Spleen (tissue), 13 donors: ENCODE measurements at places on chromosomes 1 and 21. TPM values are rescaled to one million over a fixed set of nuclear protein-coding genes. Genes with fewer than 3 reads are reported as not detected.

GRCh38 chr1:212430955-212431394 lies 1.7 kb upstream of the NENF start:
- peaks cover 4% of the 10 kb centered on the region for H3K4me1 ChIP-seq
- no peaks in the 10 kb centered on the region for H3K27me3 ChIP-seq
- no peaks in the 10 kb centered on the region for H3K36me3 ChIP-seq
- no peak overlapping the region for H3K4me3 ChIP-seq
- no peak for DNase-seq
- H3K27ac ChIP-seq, result no peak overlapping the region

GRCh38 chr1:194309269-194309668 lies 1122.9 kb upstream of the B3GALT2 start:
- no peaks in the 10 kb centered on the region for H3K4me1 ChIP-seq
- H3K27ac ChIP-seq, result no peak overlapping the region
- H3K4me3 ChIP-seq, result no peak overlapping the region
- DNase-seq, result no peak

GRCh38 chr1:40049725-40050124 lies 9.2 kb downstream of the CAP1 start:
- no peak for DNase-seq
- H3K4me3 ChIP-seq, result no peak overlapping the region
- H3K36me3 ChIP-seq, result peaks cover 15% of the 10 kb centered on the region
- no peaks in the 10 kb centered on the region for H3K27me3 ChIP-seq
- H3K27ac ChIP-seq, result peak overlapping the region; percentile 33

GRCh38 chr1:184950227-184950626 lies 24.1 kb downstream of the NIBAN1 start:
- no peaks in the 10 kb centered on the region for H3K27me3 ChIP-seq
- DNase-seq, result no peak
- H3K27ac ChIP-seq, result no peak overlapping the region
- no peak overlapping the region for H3K4me3 ChIP-seq
- no peaks in the 10 kb centered on the region for H3K4me1 ChIP-seq
- no peaks in the 10 kb centered on the region for H3K36me3 ChIP-seq

GRCh38 chr1:156598125-156598524 lies 3.2 kb downstream of the GPATCH4 start:
- no peaks in the 10 kb centered on the region for H3K27me3 ChIP-seq
- DNase-seq, result no peak
- H3K27ac ChIP-seq, result no peak overlapping the region
- H3K36me3 ChIP-seq, result peaks cover 48% of the 10 kb centered on the region

- no peaks in the 10 kb centered on the region for H3K36me3 ChIP-seq
- H3K4me1 ChIP-seq, result peaks cover 44% of the 10 kb centered on the region
- no peaks in the 10 kb centered on the region for H3K27me3 ChIP-seq
- peak overlapping the region; percentile 99 for H3K27ac ChIP-seq
Measured at GRCh38 chr1:1892079-1892762, 1.3 kb upstream of the GNB1 start.

GRCh38 chr1:178704833-178705232 lies 20.2 kb upstream of the RALGPS2 start:
- no peaks in the 10 kb centered on the region for H3K27me3 ChIP-seq
- H3K27ac ChIP-seq, result no peak overlapping the region
- no peaks in the 10 kb centered on the region for H3K36me3 ChIP-seq
- H3K4me3 ChIP-seq, result no peak overlapping the region

GRCh38 chr1:28935293-28935692 lies 20.9 kb downstream of the EPB41 start:
- H3K4me1 ChIP-seq, result peaks cover 7% of the 10 kb centered on the region
- no peak for DNase-seq
- H3K4me3 ChIP-seq, result no peak overlapping the region
- H3K27ac ChIP-seq, result no peak overlapping the region

The OR2G3 gene
- polyA plus RNA-seq, result not detected

The TRIM45 gene
- polyA plus RNA-seq, result 4.4 TPM

The HS2ST1 gene
- 4.6 TPM for polyA plus RNA-seq

The OR2M3 gene
- polyA plus RNA-seq, result not detected
